ENCODE measurements at places on chromosomes 6 and 20.

DNA sequence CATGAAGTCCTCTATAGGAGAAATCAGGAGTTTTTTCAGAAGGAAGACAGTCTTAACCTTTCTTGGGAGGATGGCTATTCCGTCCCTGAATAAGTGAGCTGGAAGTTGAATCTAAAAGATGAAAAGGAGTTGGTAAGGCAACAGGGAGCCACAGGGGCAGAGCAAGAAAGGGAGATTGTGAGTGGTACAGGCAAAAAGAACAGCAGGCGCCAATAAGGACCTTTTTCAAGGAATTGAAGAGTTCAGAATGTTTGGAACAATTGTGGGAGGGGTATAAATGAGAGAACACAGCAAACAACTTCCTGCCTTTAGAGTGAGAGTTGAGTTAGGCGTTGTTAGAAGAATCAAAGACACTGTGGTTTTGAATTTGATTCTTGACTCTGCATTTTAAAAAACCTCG, 1003.7 kb downstream of the EPHA7 start:
- DNase-seq: no peak

GRCh38 chr20:23606652-23607049, 934 bp upstream of the CST9 start:
- peak; percentile 35 for DNase-seq

- DNase-seq: no peak
These were observed 12.9 kb upstream of the GLP1R start for GRCh38 chr6:39035681-39036080.

- DNase-seq: no peak
These were observed 539.9 kb upstream of the BTBD3 start for GRCh38 chr20:11377761-11378160.

- DNase-seq: no peak
These were observed 300.2 kb upstream of the SYNCRIP start for GRCh38 chr6:85942844-85943243.

GRCh38 chr6:165910184-165910966, 247.3 kb upstream of the PDE10A start:
- DNase-seq: no peak

GRCh38 chr6:163459007-163459406, 44.5 kb downstream of the QKI start:
- no peak for DNase-seq

- no peak for DNase-seq
These were observed 386.7 kb downstream of the HACE1 start for GRCh38 chr6:104473021-104473429.

DNA sequence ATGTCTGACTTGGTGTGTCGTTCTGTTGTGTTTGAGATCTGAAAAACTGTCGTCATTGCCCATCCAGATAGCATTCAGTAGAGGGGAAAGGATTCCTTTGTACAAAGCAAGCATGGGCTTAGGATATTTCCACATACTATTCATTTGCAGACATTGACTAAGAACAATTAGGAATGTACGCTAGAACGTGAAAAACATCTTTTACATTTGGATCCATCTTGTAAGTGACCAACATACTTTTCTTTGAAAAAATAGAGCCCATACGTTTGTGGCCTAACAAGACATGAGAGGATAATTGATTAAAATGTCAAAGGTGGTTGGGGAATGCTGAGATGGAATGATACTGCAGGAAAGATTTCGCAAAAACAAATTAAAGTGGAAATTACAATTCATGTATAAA, 225.8 kb upstream of the QKI start:
- DNase-seq: no peak

- no peak for DNase-seq
These were observed 50.0 kb downstream of the CNBD2 start for GRCh38 chr20:36018208-36018988.

GRCh38 chr6:125987026-125987617, 782 bp downstream of the TRMT11 start:
- no peak for DNase-seq

DNA sequence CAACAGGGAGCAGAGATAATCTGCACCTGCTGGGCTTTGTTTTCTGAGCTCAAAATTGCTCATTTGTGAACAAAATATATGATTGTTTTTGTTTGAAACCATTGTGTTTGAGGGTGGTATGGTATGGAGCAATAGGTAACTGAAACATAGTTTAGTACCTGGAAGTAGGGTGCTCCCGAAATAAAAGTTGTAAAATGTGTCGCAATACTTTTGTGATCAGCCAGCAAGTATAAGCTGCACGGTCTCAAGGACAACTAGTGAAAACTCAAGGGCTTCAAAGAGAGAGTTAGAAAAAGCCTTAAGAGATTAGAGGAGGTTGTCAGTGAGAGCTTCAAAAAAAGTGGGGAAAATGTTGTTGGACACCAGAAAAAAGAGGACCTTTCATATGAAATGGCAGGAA, 579.8 kb upstream of the POU3F2 start:
- no peak for DNase-seq

DNA sequence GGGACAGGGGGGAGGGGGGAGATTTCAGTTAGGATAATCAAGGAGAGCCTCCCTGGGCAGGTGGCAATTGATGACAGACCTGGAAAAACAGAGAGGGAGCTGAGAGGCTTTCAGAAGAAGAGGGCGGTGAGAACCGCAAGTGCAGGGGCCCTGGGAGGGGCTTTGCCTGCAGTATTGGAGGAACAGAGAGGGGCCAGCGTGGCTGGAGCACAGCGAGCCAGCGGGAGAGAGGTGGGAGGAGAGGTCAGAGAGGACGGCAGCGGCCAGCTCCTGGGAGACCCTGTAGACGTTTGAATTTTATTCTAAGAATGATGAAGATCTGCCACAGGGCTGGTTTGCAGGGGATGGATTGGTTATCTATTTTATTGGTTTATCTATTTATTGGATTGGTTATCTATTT, 34.5 kb upstream of the NOL4L start:
- DNase-seq: no peak

- no peak for DNase-seq
These were observed 22.9 kb downstream of the SYTL3 start for GRCh38 chr6:158672726-158673125.

- no peak for DNase-seq
These were observed 27.9 kb downstream of the CDYL start for GRCh38 chr6:4804095-4804494.

- no peak for DNase-seq
These were observed 194.6 kb downstream of the CDH26 start for GRCh38 chr20:60152792-60153191.

DNA sequence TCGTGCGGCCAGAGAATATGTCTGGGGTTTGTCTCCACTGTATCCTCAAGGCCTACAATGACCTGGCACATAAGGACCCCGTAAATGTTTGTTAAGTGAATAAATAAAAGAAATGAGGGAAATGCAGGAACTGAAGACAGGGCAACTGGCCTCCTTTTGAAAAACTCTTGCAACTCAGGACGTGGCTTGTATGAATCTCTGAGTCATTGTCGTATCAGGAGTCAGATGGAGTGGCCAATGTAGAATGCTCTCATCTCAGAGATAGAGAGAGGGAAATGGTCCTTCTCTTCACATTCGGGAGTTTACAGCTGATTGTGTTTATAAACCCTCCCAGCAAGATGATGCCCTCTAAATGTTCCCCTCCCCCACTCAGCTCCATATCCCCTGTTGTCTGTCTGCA, 57.1 kb downstream of the UST start:
- DNase-seq: no peak

DNA sequence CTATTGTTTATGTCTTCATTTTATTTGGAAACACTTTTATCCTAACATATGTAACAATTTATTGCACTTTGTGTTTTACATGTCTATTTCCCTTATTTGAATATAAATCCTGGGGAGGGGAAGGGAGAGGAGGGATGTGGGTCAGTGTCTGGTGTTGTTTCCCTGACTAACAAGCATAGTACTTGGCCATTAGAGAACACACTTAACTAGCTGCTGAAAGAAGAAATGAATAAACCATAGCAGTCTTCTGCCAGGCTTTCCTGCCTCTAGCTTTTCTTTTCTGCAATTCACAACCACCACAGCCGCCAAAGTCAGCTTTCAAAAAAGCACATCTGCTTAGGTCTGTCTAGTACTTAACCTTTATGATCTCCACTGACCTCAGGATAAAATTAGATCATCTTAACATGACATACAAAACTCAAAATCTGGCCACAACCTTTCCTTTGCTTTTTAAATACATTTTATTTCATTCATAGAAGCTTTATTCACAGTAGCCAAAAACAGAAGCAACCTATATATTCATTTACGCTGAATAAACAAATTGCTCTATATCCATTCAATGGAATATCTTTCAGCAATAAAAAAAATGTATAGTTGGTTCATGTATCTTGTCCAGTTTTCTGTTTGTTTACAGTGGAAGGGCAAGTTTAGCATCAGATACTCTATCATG, 16.3 kb downstream of the PDSS2 start:
- no peak for DNase-seq

- DNase-seq: no peak
These were observed 17.9 kb downstream of the REPS1 start for GRCh38 chr6:138970159-138970558.

DNA sequence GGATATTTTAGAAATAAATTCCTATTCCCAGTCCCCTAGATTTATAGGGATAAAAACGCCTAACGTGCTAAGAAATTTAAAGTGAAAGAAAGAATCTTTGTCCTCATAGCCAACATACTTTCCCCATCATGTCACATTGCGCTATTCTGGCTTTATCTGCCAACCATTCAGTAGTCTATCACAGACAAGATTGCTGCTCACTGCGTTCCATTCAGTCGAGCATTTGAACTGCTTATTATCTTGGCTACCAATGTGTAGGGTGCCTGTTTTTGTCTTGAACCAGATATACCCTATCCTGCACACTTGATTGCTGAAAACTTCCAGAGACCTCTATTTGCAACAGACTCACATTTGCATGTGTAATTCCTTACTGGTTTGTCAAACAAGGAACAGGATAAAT, 751.5 kb downstream of the EPHA7 start:
- DNase-seq: no peak

GRCh38 chr20:3971145-3971544, 44.2 kb downstream of the RNF24 start:
- no peak for DNase-seq

GRCh38 chr6:24183584-24183983, 57.6 kb downstream of the NRSN1 start:
- DNase-seq: no peak

DNA sequence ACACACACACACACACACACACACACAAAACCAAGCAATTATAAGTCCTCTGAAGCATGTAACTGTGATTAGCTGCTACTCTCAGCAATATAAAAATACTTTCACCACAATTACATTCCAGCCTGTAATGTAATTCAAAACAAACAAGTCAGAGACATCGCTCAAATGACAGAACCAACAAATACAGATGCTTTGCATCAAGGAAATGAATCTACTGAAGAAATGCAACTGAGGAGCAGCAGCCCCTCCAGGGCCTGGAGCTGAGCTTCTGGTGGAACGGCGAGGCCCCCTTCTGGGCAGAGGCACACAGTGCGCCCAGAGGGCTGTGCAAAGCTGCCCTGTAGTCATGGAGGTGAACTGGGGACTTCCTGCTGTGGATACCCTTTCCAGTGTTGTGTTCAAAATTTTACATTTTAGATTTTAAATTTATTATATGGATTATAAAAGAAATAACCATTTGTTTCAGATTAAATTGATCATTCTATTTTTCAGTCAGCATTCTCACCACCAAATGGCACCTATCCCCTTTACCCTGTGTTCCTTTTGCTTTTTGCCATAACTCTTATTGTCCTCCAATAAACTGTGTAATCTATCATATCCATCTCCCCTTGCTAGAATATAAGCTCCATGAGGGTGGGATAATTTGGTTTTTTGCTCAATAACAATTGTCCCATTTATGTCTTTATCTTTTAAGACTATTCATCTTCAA, 23.2 kb downstream of the ADAT2 start:
- peak; percentile 61 for DNase-seq

- DNase-seq: no peak
These were observed 45.1 kb upstream of the FRMD1 start for GRCh38 chr6:168124158-168124557.

GRCh38 chr6:116572162-116572561, 858 bp downstream of the RWDD1 start:
- DNase-seq: no peak

DNA sequence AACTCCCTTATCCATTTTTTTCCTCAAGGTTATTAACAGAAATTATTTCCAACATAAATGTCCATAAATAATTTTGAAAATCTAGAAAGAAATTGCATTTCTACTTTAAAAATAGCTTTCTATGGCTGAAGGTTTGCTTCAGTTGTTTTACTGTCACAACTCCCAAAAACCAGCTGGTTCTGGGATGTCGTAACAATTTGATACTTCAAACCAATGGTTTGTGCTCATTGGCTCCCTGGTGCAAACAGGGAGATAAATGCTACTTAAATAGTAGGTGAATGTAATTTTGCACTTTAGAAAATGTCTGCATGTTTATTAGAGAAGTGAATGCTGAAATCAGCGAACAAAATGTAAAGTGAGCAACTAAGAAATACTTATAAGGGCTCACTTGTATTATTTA, 31.1 kb downstream of the LAMA2 start:
- DNase-seq: no peak

GRCh38 chr6:97726378-97726777, 443.4 kb upstream of the MMS22L start:
- DNase-seq: no peak

DNA sequence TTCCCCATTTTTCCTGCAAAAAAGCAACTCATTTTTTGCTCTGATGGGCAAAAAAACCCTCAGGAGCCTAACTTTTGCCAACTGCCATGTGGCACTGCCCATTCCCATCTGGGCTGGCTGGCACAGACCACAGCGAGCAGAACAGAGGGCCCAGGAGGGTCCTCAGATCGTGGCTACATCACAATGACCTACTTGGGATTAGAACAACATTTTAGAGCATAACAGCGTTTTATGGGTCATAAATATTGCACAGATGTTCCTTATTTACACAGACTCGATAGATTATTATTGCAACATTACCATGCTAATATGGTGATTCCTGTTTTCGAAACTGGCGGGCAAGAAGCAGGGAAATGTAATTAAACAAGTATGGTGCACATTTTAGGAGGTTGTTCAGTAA, 28.0 kb downstream of the PTPRT start:
- DNase-seq: no peak

DNA sequence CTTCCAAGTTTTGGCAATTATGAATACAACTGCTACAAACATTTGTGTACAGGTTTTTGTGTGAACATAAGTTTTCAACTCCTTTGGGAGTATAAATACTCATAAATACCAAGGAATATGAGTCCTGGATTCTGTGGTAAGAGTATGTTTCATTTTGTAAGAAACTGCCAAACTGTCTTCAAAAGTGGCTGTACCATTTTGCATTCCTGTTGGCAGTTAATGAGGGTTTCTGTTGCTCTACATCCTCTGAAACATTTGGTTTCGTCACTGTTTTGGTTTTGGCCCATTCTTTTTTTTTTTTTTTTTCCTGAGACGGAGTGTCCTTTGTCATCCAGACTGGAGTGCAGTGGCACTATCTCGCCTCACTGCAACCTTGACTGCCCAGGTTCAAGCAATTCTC, 8.5 kb downstream of the AP5S1 start:
- no peak for DNase-seq

Data from T-helper 9 cell (primary cell).